ENCODE measurements at places on chromosomes 1 and 21. TPM values are rescaled to one million over a fixed set of nuclear protein-coding genes. Genes with fewer than 3 reads are reported as not detected.

DSTYK gene
- total RNA-seq = 13.7 TPM

GRCh38 chr1:223297800-223298199 is 66.2 kb downstream of the SUSD4 start:
- DNase-seq = no peak

DDR2 gene
- total RNA-seq = 182 TPM

DNA sequence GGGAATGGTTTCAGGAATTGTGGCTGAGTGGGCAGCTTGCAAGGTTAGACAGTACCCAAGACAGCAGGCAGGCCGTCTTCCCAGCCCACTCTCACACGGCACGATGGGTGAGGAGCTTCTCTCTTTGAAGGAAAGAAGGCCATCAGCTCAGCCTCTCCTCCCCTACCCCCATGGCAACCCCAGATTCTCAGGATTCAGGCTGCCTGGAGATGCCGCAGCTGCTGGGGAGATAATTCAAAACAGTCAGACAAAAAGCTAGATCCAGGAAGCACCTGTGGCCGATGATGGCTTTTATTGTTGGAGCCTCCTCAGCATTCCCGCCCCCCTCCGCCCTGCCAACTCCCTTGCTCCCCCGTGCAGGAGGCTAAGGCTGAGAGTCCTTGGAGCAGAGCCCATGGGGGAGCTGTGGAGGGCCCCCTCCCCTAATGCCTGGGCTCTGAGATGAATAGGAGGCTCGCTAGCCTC is 220.5 kb downstream of the TRABD2B start:
- no peak for DNase-seq

- no peak for DNase-seq
These were observed 8.5 kb downstream of the DHRS3 start for GRCh38 chr1:12609469-12610003.

TMPRSS2 gene
- total RNA-seq = 0.42 TPM

DNA sequence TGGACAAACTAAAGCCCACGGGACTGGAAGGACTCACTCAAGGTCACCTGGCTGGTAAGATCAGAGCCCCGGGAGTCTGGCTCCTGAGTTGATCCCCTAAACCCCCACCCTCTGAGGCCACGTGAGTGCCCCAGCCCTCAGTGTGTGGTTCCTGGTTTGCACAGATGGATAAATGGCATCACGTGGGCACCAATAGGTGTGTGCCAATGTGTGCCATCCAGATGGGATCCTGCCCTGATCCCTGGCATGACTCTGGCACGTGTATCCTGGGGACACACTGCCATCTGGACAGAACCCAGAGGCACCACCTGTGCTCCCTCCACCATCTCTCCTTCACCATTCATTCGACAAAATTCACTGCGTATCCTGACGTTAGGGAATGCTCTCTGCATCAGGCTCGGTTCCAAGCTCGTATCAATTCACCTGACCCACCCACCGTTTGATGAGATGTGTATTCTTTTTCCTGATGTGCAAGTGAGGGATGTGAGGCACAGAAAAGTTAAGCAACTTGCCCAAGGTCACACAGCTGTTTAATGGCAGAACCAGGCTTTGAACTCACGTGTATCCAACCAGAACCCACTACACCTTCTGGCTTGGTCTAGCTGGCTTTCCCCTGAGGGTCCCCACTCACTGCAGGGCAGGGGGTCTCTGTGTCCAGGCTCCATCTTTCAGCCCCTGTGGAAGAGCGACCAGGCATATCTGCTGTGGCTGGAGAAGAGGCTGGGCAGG is 49.8 kb upstream of the PAX7 start:
- no peak for DNase-seq

XKR8 gene
- 12.2 TPM for total RNA-seq

C1orf50 gene
- total RNA-seq = 3.4 TPM

OR6K3 gene
- not detected for total RNA-seq

DNA sequence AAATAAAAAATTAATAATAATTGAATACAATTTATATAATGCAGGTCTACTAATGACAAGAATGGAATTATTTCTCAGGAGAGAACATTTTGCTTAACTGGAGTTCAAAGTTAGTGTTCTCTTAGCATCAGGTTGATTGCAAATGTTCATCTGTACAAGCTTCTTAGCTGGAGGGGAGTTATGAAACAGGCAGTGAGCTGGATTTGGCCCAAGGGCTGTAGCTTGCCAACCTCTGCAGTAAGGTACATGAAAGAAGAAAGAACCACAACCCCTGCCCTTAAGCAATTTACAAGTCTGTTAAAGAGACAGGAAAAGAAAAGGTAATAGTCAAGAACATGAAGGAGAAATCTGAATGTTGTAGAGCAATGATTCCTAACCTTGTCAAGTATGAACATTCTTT is 17.0 kb downstream of the LPGAT1 start:
- no peak for DNase-seq

- DNase-seq = no peak
These were observed 13.8 kb downstream of the CDCP2 start for GRCh38 chr1:54138994-54139393.

GRCh38 chr1:233627376-233627775 is 13.5 kb downstream of the KCNK1 start:
- no peak for DNase-seq

DNA sequence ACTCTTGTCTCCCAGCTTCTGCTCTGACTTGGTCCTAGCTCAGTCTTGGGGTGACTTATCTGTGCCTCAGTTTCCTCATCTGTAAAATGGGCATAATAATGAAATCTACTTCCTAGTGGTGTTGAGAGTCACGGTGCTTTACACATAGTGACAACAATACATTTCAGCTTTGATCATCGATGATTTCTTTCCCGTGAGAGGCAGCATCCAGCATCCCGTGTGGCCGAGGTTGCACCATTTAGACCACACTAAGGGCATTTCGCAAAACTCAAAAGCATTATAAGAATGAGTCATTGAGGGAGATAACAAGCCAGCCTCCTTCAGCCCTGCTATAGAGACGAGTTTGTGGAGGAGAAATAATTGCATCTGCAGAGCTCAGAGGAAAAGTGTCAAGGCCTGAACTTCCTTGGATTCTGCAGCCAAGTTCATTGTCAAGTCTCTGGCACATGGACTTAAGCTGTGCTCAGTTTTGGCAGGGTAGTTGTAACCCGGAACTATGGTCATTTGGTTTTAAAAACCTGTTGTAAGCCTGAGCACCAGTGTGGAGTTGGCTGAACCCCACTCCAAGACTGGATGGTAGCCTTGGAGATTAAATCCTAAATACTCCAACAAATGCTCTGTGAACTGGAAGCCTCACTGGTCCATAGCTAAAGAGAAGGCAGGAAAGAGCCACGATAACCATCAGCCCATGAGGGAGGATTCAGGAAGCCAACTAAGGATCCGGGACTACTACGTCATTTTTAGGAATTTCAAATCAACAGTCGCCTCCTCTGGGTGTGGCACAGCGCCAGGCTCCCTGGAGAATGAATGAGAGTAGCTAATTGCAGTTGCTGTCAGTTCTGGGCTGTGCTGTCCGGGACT is 64.2 kb downstream of the TCP10L start:
- peak; percentile 94 for DNase-seq

GRCh38 chr1:51484591-51484990 is 34.5 kb downstream of the EPS15 start:
- no peak for DNase-seq

DNA sequence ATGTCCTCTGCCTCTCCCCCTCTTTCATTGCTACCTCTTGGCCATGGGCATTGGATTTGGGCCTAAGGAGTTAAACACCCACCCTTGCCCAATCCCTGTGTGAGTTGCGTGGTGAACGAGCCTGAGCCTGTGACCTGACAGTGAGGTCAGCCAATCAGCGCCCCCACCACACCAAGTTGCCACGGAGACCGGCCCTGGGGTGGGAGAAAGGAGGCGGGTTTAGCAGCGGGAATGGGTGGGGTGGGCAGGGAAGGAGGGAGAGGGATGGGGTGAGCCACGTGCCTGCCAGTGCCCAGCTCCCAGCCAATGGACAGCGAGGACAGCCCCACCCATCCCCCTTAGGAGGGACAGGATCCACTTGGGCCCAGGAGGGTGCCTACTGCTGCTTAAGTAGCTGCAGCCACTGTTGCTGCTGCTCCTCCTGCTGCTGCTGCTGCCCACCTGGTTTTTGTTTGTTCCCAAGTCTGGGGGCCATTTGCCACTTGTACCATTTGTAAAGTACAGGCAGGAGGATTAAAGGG is 9.5 kb downstream of the ZBTB7B start:
- DNase-seq = peak; percentile 96

DNA sequence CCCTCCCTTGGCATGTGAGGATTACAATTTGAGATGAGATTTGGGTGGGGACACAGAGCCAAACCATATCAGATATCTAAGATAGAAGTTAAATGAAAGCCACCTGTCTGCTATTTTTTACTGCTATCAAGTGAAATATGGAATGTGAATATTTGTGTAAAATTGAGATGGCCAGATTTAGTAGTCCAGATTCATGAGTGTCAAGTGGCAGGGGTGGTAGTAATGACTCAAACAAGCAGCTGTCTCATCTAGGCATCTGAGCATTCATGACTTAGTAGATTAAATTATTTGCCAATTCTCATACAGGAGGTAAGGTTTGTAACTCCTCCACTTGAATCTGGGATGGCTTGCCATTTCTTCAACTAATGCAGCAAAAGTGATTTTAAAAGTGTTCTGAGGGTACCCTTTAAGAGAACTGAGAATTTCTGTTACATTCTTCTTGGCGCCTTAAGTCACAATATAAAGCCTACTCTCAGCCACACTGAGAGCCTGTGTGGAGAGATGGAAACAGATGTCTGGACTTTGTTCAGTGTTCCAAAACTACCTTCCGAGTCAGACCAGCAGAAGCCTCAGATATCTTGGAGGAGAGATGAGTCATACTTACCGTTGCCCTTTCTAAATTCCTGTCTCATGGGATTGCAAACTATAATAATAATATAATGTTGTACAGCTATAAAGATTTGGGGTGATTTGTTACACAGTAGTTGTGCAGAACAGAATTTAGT is 1065.6 kb upstream of the TMPRSS15 start:
- DNase-seq = no peak

MCL1 gene
- total RNA-seq = 220 TPM

GRCh38 chr1:164366014-164366413 is 193.0 kb upstream of the PBX1 start:
- DNase-seq = no peak

DNA sequence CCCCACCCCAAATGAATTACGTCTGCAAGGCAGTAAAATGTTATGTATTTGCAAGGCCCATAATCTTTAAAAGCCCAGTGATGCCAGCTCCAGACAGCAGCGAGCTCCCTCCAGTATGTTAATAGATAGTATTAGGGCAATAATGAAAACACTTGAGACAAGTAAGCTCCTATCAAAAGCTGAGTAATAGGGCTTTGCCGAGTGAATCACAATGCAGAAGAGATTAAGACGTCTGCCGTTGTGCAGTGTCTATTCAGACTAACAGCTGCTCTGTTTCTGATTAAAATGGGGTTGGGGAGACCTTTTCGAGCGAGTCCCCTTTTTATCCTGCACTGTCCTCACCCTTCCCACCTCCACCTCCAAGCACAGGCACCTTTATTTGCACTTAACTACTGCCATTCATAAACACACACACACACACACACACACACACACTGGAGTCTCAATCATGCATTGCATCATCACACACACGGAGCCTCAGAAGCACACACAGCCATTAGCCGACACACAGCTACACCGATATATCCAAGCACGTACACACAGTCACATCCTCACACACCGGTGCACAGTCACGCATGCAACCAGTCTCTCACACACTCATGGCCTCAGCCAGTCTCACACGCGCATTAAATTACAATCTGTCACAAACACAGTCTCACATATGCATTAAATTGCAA is 46.0 kb upstream of the FOXO6 start:
- peak; percentile 57 for DNase-seq

DNA sequence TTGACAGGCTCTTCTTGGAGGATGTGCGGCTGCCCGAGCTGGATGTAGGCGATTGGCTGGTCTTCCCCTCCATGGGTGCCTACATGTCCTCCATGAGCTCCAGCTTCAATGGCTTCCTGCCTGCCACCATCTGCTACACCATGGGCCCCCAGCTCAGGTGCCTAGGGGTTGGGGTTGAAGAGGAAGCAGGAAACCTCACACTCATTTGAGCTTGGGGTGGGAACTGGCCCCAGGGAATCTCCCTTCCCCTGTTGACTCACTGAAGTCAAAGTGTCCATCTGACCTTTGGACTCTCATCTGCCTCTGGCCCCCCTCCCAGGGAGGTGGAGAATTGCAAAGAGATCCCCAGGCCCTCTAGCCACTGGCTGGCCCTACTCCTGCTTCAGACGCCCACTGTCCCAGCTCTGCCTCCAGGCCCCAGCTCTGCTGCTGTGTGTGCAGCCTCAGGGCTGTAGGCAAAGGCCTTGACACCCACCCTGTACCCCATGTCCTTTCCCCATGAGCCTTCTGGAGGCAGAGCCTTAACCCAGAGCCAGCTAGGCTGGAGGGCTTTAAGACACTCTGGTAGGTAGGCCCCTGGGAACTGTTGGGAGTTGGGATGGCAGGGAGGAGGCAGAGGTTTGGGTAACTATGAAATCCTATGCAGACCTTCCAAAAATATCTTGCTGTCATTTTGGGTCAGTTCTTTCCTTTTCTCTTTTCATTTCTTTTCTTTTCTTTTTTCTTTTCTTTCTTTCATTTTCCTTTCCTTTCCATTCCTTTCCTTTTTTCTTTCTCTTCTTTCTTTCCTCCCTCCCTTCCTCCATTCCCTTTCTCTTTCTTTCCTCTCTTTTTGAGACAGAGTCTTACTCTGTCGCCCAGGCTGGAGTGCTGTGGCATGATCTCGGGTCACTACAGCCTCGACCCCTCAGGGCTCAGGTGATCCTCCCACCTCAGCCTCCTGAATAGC is 66.9 kb upstream of the TINAGL1 start:
- DNase-seq = no peak

SELENBP1 gene
- 113 TPM for total RNA-seq

C1orf210 gene
- not detected for total RNA-seq

CTXND2 gene
- not detected for total RNA-seq

- no peak for DNase-seq
These were observed 43.5 kb upstream of the SERPINC1 start for GRCh38 chr1:173960625-173961024.

DNA sequence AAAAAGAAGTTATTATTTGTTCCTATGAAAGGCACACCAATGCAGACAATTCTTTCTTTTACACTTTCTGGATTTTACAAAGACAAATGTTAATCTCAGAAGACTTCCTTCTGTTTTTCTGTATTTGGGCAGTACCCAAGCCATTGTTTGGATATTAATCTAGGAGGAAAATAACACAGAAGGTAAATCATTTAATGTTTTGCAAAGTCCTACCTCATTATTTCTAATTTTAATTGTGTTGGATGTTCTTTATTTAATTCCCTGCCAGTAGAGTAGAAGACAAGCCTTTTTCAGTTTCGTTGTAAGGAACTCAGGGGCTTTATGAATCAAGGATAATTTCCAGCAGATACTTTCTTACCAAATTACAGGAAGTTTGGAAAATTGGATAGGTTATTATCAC is 118.3 kb downstream of the VPS13D start:
- DNase-seq = no peak
